ENCODE measurements at places on chromosomes 3 and 15.

DNA sequence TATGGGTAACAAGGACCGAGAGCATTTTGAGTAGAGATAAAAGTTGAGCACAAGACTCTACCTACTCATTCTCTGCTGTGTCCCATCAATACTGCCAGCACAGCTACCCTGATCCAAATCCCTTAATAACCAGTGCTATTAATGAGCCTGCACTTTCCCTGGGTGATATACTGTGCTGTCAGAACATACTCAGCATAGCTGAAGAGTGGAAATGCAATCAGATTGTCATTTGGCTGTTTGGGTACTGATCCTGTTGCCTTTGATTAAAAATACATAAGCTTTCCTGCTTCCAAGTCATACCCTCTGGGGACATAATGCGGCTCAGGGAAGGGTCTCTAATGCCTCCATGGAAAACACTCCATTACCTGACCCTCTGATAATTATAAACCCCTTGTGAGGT is 917.5 kb downstream of the SQOR start:
- DNase-seq, result no peak

DNA sequence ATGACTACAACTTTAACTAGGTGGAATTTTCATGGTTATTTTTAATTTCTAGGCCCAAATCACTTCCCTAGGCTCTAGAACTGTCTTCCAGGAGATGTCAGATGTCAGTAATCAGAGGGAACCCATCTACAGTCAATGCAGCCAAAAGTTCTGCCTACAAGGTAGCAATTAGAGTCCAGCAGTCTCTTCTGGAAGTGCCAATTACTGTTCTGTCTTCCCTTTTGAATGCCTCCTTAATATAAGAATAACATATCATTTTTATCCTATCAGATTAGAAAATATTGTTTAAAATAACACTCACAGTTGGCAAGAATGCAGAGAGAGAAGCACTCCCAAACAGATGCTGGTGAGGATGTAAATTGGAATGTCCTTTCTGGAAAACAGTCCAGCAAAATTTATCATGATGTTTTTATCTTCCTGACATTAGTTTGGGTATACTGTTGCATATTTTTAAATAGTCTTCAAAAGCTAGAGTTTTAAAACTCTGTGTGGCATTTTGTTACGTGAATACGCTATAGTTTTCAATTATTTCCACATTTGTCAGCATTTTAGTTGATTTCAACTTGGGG is 543.7 kb downstream of the FHIT start:
- no peak for DNase-seq

GRCh38 chr3:37953707-37954394 is 36.7 kb upstream of the VILL start:
- no peak for DNase-seq

DNA sequence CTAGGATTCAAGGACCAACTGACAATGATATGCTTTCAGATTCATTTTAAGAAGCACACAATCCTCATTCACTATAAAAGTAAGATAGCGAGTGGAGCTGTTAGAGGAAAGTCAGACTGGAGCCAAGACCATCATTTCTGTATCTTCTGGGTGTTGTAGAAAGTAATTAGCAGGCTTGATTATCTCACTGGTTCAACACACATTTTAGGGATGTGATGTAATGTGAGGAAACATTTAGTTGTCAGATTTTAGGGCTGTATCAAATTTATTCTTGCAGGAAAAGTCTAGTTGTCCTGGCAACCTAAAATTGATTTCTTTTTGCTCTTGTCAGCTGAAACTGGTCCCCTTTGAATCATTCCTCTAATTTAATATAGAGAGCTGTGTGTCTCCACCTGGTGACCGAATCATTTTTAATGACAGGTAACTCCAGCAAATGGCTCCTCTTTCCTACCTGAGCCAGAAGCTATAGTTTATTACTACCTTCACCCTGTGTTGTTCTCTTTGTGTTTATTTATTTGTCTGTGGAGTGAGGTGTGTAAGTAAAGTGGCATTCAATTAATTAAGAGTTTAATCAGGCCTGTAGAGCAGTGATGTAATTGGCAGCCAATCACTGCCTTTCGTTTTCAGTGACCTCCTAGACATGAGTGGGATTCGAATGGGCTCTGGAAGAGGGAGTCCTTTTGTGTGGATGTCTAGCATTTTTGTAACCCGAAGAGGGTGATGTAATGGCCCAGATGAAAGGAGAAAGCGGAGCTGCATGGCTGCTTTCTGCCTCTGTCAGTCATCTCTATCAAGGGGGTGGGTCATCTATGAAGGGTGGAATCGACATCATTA is 125.8 kb downstream of the LPP start:
- no peak for DNase-seq
